H4 (cell line): ENCODE measurements at places on chromosomes 13 and 19. TPM values are rescaled to one million over a fixed set of nuclear protein-coding genes. Genes with fewer than 3 reads are reported as not detected.

GRCh38 chr19:8115805-8116396 lies 33.5 kb downstream of the FBN3 start:
- DNase-seq = no peak

- DNase-seq = peak; percentile 60
These were observed 626 bp upstream of the BCL3 start for GRCh38 chr19:44747739-44748425.

The CEACAM3 gene
- not detected in 2 replicates for total RNA-seq

- DNase-seq = peak; percentile 15
These were observed at the start of gene FAM187B for GRCh38 chr19:35228177-35228930. Gene FAM187B (minus strand): TSS chr19:35228739. CDS start chr19:35228680, 59 bp downstream.

The ICAM4 gene
- total RNA-seq = 0.15 TPM in 1 of 2 replicates, not detected in the other

GRCh38 chr13:113364901-113365582 lies 1.1 kb upstream of the GRTP1 start:
- DNase-seq = no peak

DNA sequence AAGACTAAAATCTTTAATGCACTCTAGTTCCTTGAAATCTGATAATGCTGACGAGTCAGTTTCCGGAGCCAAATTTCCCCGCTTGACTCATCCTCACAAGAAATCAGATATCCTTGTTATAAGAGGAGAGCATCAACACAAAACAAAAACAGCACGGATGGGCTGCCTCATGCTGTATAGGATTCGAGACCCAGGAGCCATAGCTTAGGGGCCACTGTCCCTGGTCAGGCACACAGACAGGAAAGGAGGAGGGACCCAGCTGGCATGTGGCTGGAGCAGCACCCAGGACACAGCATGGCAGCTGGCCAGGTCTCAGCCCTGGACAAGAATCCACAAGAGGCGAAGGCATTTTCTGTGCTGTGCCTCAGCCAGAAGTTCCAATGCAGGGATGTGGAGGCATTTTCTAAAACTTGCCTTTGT lies 110.2 kb upstream of the SPATA13 start:
- no peak for DNase-seq

DNA sequence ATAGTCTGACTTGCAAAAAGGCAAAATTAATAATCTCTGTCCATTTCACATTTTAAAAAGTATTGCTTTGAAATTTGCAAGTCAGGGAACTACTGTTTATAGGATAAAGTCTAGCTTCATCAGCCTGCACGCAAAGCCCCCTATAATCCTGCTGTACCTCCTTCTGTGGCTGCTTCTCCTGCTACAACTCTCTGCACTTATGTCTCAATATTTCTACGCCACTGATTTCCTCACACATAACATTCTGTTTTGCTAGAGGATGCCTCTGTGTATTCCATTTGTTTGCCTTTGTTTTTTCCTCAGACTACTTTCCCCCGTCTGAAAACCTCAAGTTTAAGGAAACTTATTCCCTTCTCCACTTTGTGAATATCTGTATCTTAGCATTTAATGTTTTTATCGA lies 389.9 kb downstream of the RFC3 start:
- DNase-seq = no peak

GRCh38 chr13:83716121-83716520 lies 166.2 kb downstream of the SLITRK1 start:
- peak; percentile 2 for DNase-seq

GRCh38 chr13:68748038-68748437 lies 1359.6 kb upstream of the ATXN8OS start:
- peak; percentile 4 for DNase-seq

The INSR gene
- 3.3 and 3.8 TPM in 2 replicates for total RNA-seq

- no peak for DNase-seq
These were observed 75.5 kb downstream of the TNFSF13B start for GRCh38 chr13:108345016-108345415.

The ARMC6 gene
- total RNA-seq = 57.7 and 62.0 TPM in 2 replicates
